ENCODE measurements at places on chromosomes 5 and 9. TPM values are rescaled to one million over a fixed set of nuclear protein-coding genes. Genes with fewer than 3 reads are reported as not detected.

- DNase-seq: no peak
Measured at GRCh38 chr9:20397348-20397747, 225.0 kb downstream of the MLLT3 start.

- DNase-seq: no peak
Measured at GRCh38 chr5:176890455-176891330, 8.5 kb downstream of the HK3 start.

- DNase-seq: no peak
Measured at GRCh38 chr5:108521011-108521700, 139.3 kb upstream of the FBXL17 start.

Gene C9orf50
- not detected for total RNA-seq

DNA sequence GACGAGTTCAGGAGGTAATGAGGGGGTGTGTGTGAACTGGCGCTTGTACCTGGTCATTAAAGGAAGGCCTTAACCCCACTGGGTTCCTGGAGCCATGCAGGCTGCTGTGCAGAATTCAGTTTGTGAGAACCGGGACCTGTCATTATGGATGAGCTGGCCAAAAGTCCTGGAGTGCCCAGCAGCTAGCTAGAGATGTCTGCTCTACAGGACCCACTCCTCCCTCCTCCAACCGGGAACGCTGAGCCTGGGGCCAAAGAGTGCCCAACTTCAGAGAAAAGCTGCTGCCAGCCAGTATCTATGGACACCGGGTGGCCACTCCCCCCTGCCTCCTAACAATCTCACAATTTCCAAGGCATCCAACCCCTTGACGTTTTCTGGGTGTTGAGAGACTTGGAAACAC lies 1.2 kb downstream of the ENTREP1 start:
- no peak for DNase-seq

DNA sequence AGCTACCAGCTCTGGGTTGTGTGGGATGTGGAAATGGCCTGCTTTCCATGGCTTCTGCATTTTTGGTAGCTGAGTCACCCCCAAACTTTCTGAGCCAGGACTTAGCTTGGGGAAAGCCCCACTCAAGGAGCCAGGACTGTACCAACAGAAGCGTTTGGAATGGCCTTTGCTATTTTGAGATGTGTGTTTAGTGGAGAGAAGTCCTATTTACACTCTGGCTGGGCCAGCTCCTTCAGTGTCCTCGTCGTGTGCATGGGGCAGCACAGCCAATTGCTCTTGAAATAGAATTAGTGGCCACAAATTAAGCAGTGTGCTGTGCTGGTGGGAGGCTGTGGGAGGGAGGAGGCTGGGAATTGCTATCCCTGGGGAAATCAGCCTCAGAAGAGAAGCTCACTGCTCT lies 51.6 kb downstream of the ENTREP1 start:
- peak; percentile 98 for DNase-seq

DNA sequence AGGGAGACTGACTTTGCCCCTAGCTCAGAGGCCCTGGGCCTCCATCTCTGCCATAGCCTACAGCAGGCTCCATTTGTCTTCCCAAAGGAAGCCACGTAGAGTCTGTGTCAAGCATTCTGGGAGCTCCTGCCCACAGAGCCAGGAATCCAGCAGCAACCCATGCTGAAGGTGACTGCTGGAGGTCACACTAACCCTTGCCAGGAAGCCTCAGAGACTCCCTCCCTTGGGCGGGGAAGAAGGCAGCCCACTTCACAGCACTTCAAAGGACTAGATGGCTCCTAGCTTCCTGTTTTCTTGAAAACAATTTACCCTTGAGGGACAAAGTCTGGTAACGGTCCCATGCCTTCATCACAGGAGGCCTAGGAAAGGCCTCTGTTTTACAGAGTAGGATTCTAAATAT lies 1.7 kb downstream of the CKMT2 start:
- DNase-seq: no peak

GRCh38 chr9:4831944-4832343 lies 39.2 kb downstream of the RCL1 start:
- DNase-seq: no peak

- DNase-seq: peak; percentile 28
Measured at GRCh38 chr9:69569738-69570451, 102.3 kb downstream of the APBA1 start.

Gene COL5A1
- 129 TPM for total RNA-seq

Gene ANKRD31
- 0.03 TPM for total RNA-seq

- DNase-seq: no peak
Measured at GRCh38 chr5:179422908-179423481, 77.7 kb upstream of the ADAMTS2 start.

Data from myocyte (in vitro differentiated cells).